ENCODE measurements at places on chromosomes 2 and 18.

- DNase-seq = no peak
These were observed 98.5 kb downstream of the GLI2 start for GRCh38 chr2:120834206-120834605.

DNA sequence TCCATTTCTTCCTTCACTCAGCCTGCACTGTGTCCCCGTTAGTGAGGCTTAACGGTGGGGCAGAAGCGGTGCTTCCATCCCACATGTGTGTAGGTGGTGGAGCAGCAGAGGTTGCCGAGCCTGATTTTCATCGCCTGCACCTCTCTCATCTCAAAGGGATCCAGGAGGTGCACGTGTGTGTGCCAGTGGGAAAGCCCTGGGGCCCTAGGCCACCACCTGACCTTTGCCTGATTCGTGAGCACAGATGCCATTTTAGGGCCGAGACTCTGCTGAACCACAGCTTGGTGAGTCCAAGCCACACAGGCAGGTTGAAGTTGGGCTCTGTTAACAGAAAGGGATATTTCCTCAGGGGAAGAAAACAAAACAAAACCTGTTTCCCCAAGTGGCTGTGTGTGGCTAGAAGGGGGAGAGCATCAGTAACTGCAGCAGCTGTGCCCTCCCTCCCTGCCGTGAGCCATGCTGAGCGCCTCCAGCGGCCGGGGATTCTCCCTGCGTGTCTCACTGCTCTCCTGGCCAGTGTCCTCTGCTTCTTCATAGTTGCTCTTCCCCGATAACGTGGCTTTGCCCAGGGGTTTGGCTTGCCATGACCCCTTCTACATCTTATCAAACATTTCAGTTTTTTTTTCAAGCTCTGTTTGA lies 81.5 kb downstream of the MAPRE2 start:
- no peak for DNase-seq

DNA sequence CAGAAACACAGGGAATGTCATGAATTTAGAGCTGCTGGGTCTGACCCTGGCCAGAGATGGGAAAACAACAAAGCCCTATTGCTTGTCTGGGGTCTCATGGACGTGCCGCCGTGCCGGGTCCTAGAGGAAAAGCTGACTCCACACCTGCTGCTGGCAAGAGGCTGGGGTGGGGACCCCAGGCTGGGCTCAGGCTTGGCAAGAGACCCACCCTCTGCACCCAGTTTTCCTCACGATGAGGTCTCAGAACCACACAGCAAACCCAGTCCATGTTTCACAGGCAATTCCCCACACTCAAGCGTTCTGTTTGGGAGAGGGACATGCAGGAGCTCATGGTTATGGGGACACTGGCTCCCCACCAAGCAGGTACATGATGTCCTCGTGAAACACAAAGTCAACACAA lies 367.3 kb upstream of the SALL3 start:
- peak; percentile 75 for DNase-seq

- peak; percentile 94 for DNase-seq
These were observed 17.4 kb upstream of the HAAO start for GRCh38 chr2:42809819-42810120.
